Hepatocyte (in vitro differentiated cells): ENCODE measurements at places on chromosomes 6 and 20. TPM values are rescaled to one million over a fixed set of nuclear protein-coding genes. Genes with fewer than 3 reads are reported as not detected.

Gene MRPL18
- 93.5 and 96.4 TPM in 2 replicates for total RNA-seq

Gene NOL7
- total RNA-seq, result 84.1 and 84.3 TPM in 2 replicates

Gene WFDC10B
- 2.6 TPM in 1 of 2 replicates, not detected in the other for total RNA-seq

Gene SLC13A3
- total RNA-seq, result 1.8 and 2.4 TPM in 2 replicates

Gene CFB
- 190 and 199 TPM in 2 replicates for total RNA-seq
